ENCODE measurements at places on chromosomes 7 and 10.

- DNase-seq = no peak
These were observed 82.2 kb downstream of the NOD1 start for GRCh38 chr7:30396389-30396788.

GRCh38 chr10:47079204-47079580, 168.0 kb downstream of the PTPN20 start:
- DNase-seq = no peak

GRCh38 chr7:149719912-149720335, 53.5 kb downstream of the ZNF467 start:
- no peak for DNase-seq

- no peak for DNase-seq
These were observed 134.0 kb downstream of the PAXIP1 start for GRCh38 chr7:154868921-154869320.

- no peak for DNase-seq
These were observed 88.3 kb upstream of the KAT6B start for GRCh38 chr10:74738052-74738451.

- DNase-seq = no peak
These were observed 32.1 kb upstream of the CALN1 start for GRCh38 chr7:72444026-72444776.

DNA sequence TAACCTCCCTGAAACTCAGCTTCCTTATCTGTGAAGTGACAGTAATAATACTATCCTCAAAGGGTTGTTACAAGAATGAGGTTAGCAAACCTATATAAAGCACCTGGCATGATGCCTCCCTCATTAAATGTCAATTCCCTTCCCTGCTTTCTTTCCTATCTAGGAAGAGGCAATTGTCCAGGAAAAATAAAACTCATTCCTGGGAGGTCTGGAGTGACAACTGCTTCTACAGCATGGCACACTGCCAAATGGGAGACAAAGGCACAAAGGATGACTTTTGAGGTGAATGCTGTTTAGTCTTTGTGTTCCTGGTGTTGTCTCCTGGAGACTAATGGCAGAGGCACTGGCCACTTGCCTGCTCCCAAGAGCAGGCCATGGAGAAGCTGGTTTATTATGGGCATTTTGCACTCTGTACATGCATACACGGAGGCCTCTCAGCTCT, 32.2 kb upstream of the PDE1C start:
- DNase-seq = no peak

GRCh38 chr7:110531186-110531585, 559.7 kb upstream of the LRRN3 start:
- DNase-seq = peak; percentile 5

DNA sequence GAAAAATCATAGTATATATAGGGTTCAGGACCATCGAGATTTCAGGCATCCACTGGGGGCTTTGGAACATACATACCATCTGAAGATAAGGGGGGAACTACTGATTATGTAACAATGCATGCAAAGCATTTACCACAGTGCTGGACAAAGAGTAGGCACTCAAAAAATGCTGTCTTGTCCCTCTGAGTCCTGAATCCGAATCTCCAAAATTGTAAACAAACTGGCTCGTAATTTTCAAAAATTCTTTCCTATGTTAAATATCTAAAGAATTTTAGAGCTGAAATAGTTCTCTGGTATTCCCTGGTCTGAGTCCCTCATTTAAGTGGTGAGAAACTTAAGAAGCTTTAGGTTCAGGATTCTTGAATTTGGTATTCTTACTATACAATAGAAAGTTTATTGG, 167.8 kb upstream of the ASAH2 start:
- DNase-seq = no peak

DNA sequence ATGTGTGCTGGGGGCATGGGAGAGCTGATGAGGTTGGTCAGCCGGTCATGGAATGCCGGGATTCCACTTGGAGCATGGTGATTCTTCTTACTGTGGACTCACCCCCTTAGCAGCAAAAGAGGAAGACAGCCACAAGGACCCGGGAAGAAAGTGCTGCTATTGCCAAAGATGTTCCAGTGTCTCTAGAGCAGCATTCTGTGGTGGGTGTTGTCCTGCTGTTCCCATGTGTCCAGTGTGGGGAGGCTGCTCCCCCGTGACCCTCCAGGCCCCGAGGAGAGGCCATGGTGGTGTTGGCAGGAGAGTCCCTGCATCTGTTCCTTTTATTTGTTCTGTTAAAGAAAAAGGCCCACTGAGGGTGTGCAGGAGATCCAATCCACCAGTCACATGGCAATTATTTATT, 499.4 kb downstream of the RPS24 start:
- no peak for DNase-seq

GRCh38 chr7:235576-236395, 43.4 kb downstream of the FAM20C start:
- DNase-seq = no peak

GRCh38 chr7:155206318-155207020, 91.2 kb upstream of the INSIG1 start:
- DNase-seq = peak; percentile 60

DNA sequence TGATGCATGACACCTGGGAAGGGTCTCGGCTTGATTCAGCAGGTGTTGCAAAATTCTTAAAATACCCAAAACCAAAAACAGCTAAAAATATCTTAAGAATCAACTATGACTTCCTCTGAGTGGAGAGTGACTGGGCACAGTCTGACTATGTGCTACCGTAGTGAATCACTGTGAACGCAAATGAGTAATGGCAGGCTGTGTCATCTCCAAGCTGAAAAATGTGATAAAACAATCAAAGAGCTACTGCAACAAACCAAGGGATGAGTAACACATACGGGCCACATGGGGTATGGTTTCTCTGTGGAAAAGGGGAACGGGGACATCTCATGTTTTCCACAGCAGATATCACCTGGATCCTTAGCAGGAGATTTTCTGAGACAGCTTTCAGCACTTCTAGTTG, 127.5 kb downstream of the ABCA13 start:
- DNase-seq = peak; percentile 56

- DNase-seq = peak; percentile 78
These were observed 173.8 kb downstream of the PARD3 start for GRCh38 chr10:34641147-34641912.

- DNase-seq = no peak
These were observed 700.4 kb upstream of the KCND2 start for GRCh38 chr7:119572541-119572940.
